ENCODE measurements at places on chromosomes 3 and 15.

DNA sequence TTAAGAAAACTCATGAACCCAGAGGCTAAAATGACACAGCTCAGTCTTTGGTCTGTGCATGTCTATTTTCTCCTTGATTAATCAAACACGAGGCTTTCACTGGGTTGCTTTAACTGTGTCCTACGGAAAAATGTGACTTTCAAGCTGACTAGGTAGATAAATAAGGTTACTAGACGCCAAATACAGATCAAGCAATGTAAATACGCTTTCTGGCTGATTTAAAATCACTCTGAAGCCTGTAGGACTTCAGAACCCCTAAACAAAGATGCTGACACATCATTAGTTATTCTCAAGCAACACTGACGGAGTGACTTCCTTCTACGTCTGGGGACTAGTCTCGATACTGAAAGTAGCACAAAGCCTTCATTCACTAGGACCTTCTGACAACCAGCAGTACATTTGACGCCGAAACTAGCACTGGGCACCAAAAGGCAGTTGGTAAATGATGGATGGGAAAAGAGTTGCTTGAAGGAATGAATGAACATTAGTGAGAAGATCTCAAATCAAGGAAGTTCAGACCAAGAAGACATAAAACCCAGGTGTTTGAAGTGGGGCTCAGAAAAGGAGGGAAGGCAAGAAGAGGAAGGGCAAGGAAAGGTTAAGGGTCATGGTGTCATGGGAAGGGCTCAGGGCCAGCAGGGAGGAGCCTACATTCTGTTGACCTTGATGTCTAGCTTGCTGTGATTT lies 67.1 kb upstream of the CDV3 start:
- DNase-seq = no peak

- no peak for DNase-seq
Observed at GRCh38 chr15:94122516-94122915, 108.8 kb upstream of the MCTP2 start.

- no peak for DNase-seq
Observed at GRCh38 chr3:133490468-133491351, 82.8 kb upstream of the CDV3 start.

DNA sequence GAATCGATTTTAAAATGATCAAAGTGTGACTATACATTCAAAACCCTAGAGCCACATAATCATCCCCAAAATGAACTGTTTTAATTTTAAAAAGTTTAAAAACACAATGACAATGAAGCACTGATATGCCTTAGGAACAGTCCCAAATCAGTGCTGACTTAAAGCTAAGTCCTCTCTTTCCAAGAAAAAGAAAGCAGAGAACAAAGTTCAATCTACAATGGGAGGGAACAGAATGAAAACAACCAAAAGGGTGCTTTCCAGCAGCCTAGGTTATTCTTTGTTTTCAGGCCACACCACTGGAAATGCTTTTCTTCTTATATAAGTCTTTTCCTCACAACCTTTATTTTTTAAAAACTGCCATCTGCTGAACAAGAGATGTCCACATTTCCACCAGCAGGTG lies 7.2 kb upstream of the STIMATE start:
- DNase-seq = no peak

GRCh38 chr15:69725957-69726356 lies 273.3 kb downstream of the RPLP1 start:
- no peak for DNase-seq

DNA sequence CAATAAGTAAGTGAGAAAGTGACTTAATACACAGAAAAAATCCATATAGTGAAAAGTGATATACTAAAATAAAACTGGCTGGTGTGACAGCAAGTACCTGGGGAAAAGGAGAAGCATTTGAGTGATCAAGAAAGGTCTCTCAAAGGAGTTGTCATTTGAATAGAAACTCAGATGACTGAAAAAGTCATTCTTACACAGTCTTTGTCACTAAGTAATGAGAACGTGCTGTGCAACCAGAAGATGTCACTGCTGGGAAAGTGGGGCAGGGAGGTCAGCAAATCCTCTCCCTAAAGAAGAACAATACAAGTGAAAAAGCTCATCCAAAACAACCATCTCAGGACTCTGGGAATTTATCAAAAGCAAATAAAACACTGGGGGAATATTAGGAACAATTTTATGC lies 317.5 kb upstream of the TRIM42 start:
- no peak for DNase-seq

Data from nucleus accumbens (tissue), 56 donors.